ENCODE measurements at places on chromosomes 1 and 21.

- DNase-seq = no peak
Observed at GRCh38 chr1:217535601-217536377, 95.1 kb downstream of the GPATCH2 start.

GRCh38 chr1:152980676-152981075, 3.2 kb upstream of the SPRR1A start:
- no peak for DNase-seq

- DNase-seq = no peak
Observed at GRCh38 chr1:198643808-198644207, 5.0 kb downstream of the PTPRC start.

GRCh38 chr1:155976062-155976912, 2.1 kb downstream of the ARHGEF2 start:
- no peak for DNase-seq

DNA sequence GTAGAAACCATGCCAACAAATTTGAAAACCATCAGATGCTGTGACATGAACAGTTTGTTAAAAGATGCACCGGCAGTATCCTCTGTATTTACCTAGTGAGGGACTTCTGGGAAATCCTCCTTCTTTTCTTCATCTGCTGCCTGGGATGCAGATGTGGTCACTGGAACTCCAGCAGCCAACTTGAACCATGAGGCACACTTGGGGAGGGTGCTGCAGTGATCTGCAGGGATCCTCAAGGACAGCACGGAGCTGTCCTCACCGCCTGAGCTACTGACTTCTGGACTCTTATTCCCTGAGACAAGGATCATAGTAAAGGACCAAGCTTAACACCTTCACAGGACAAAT, 19.5 kb upstream of the NID1 start:
- no peak for DNase-seq

DNA sequence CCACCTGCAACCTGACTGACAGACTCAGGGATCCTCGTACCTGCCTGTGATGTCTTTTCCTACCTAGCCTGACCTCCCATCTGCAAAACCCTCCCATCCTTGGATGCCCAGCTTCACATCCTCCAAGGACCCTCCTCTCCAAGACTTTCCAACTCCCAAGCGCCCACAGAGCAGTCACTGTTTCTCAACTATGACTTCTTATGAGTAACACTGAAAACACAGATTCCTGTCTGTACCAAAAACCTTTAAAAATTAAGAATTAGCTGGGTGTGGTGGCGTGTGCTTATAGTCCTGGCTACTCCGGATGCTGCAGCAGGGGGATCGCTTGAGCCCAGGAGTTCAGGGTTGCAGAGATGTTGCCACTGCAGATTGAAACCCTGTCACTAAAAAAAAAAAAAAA, 181.9 kb downstream of the PSMG1 start:
- DNase-seq = no peak

- no peak for DNase-seq
Observed at GRCh38 chr1:94124538-94124937, 3.6 kb upstream of the ABCA4 start.

DNA sequence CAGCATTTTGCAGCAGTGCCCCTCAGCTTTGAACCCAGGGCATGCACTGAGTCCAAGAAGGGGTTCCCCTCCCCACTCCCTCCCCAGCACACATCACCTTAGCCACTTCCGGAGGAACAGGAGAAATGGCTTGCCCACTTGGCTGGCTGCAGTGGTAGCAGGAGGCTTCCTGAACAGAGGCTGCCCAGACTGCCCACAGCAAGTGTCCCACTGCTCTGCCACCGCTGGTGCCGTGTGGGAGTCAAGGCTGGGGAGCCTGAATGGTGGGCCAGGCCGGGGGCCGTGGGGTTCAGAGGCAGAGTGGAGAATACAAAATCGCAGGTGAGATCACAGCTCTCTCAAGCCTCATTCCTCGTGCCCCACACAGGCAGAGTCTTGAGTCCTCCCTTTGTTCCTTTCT, 34.5 kb downstream of the CD247 start:
- no peak for DNase-seq

- DNase-seq = no peak
Observed at GRCh38 chr1:221809091-221810029, 67.5 kb upstream of the DUSP10 start.

GRCh38 chr21:39634507-39634906, 21.8 kb downstream of the B3GALT5 start:
- no peak for DNase-seq

DNA sequence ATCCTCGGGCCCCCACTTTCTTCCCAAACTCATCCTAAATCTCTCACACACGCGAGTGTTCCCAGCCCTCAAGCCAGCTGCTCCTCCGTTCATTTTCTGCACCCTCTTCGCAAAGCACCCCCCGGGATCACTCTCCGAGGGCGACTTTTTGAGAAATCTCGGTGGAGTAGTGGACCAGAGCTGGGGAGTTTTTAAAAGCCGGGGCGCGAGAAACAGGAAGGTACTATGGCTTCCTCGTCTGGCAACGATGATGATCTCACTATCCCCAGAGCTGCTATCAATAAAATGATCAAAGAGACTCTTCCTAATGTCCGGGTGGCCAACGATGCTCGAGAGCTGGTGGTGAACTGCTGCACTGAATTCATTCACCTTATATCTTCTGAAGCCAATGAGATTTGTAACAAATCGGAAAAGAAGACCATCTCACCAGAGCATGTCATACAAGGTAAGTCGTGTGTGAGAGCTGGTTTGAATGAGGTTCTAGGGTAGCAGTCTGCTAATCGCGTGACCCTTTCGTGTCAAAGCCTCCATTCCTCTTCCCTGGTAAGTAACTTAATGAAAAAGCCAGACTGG, 800 bp downstream of the DR1 start:
- peak; percentile 2 for DNase-seq

DNA sequence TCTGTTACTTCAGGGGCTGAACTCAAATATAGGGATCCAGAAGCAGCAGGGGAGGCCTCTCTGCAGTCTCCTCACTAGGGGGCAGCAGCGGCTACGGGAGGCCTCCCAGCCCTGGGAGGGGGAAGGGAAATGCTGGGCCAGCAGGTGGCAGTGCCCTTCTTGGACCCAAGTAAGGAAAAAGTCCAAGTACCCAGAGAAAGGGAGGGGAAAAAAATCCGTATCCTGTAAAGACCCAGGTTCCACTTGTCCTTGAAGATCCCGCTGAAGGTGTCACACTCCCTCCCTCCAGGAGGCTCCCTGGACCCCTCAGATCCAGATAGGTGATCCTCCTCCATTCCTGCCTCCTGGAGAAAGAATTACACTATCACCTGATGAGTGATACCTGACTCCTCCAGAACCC, 14.1 kb upstream of the NUAK2 start:
- peak; percentile 54 for DNase-seq

- DNase-seq = no peak
Observed at GRCh38 chr1:14435368-14436023, 163.0 kb upstream of the KAZN start.

DNA sequence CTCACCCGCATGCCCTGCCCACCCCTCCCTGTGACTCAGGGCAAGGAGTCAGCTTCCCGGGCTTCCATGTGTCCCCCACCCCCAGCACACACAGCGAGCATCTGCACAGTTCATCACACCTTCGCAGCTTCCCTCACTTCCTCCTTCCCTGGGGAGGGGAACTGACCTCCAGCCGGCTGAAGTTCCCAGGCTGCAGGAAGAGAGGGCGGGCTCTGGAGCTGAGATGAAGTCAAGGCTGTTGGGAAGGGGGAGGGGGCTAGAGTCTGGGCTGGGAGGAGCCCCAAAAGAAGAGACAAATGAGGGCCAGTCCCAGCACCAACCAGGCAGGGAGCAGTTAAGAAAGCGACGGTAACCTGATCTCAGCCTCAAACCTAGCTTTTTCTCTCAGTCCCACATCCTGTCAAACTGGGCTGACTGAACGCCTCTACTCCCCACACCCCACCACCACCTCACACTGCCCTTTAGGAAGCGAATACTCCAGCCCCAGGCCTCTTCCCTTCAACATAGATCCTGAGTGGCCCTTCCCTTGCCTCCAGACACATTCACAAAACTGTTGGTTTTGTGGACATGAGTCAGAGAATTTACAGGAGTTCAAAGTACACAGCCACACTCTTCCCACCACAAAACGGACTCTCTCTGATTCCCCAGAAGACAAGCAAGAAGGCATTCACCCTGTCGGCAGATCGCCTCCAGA, 1.8 kb downstream of the RHOC start:
- DNase-seq = no peak

GRCh38 chr21:45460611-45461368, 55.8 kb downstream of the COL18A1 start:
- no peak for DNase-seq

GRCh38 chr1:166673722-166674121, 165.6 kb upstream of the POGK start:
- no peak for DNase-seq

- DNase-seq = no peak
Observed at GRCh38 chr1:204031098-204031710, 41.7 kb upstream of the SOX13 start.

- DNase-seq = no peak
Observed at GRCh38 chr1:115173151-115173550, 83.8 kb upstream of the TSPAN2 start.

DNA sequence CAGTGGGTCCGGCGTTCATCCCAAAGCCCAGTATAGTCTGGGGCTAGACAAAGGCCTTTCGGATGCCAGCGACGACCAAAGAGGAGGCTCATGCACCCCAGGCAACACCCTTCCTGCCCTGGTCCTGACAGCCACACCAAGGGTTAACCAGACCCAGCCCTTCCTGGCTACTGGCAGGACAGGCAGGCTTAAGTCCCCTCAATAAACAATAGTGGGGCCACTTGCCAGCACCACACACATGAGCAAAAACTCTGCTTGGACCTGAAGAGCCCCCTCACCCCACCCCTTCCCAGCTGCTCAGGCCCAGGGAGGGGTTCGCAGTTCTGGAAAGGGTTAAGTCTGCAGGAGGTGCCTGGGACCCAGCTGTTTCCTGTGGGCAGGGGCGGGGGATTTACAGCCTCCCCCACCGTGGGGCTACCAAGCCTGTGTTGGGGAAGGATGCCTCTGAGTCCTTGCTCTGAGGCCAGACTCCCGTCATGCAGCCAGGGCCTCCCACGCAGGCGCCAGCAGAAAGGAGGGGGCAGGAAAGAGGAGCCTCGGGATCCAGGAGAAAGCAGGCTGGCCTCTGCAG, 18.2 kb downstream of the PHLDA3 start:
- DNase-seq = no peak

All from activated CD4-positive, alpha-beta T cell treated with anti-CD3 and anti-CD28 coated beads, Interleukin-2, amount 50 U/mL, for 24 hours (primary cell).